ENCODE measurements at places on chromosomes 16 and 17. TPM values are rescaled to one million over a fixed set of nuclear protein-coding genes. Genes with fewer than 3 reads are reported as not detected.

Gene PRRT2
- total RNA-seq = 4.4 TPM

Gene TMEM186
- total RNA-seq = 7.8 TPM

Gene CEMP1
- total RNA-seq = 0.09 TPM

Gene PERCC1
- not detected for total RNA-seq

Gene FTO
- total RNA-seq = 105 TPM

Gene TBC1D3K
- not detected for total RNA-seq

Gene CTF1
- total RNA-seq = 2.7 TPM

Gene DNAH17
- total RNA-seq = not detected

Gene KDM8
- total RNA-seq = 2.7 TPM

Data from smooth muscle cell of the umbilical artery (primary cell).